ENCODE measurements at places on chromosomes 12 and 14.

DNA sequence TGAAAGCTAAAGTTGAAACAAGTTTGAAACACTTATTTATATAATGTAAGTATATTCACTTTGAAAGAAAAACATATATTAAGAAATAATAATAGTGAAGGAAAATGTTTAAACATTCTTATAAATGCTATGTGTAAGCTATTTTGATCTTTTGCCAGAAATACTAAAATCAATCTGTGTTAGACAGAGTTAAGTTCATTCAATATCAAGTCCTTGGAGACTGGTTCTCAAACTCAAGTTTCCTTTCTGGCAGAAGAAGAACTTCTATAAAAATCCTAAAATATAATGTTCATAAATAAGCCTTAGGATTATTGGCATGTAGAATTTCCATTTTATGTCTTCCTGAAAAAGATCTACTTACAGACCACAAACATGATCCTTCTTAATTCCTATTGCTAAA is 45.3 kb downstream of the TAOK3 start:
- DNase-seq: no peak
- H3K36me3 ChIP-seq: no peaks in the 10 kb centered on the region
- no peak overlapping the region for H3K4me3 ChIP-seq
- no peak overlapping the region for H3K27ac ChIP-seq

DNA sequence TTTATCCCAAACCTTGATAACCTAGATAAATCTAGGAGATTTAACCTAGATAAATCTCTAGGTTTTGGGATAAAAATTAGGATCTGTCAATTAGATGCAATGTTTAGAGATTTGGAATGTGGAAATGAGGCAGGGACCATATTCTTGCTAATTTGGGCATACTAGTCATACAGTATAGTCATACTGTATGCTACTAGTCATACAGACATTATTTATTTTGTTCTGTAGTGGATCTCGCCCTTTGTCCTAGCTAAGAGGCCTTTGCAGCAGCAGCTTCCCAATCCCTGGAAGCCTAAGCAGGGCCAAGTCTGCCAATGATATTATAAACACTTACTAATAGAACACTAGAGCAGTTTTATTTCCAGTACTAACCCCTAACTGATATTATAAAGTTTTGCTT is 136.4 kb downstream of the CEP128 start:
- H3K27ac ChIP-seq: no peak overlapping the region
- H3K36me3 ChIP-seq: no peaks in the 10 kb centered on the region
- no peaks in the 10 kb centered on the region for H3K27me3 ChIP-seq
- DNase-seq: no peak
- no peak overlapping the region for H3K4me3 ChIP-seq

GRCh38 chr12:63804746-63805145 is 25.0 kb downstream of the RXYLT1 start:
- no peak overlapping the region for H3K27ac ChIP-seq
- DNase-seq: no peak
- peaks cover 22% of the 10 kb centered on the region for H3K4me1 ChIP-seq
- H3K4me3 ChIP-seq: no peak overlapping the region

DNA sequence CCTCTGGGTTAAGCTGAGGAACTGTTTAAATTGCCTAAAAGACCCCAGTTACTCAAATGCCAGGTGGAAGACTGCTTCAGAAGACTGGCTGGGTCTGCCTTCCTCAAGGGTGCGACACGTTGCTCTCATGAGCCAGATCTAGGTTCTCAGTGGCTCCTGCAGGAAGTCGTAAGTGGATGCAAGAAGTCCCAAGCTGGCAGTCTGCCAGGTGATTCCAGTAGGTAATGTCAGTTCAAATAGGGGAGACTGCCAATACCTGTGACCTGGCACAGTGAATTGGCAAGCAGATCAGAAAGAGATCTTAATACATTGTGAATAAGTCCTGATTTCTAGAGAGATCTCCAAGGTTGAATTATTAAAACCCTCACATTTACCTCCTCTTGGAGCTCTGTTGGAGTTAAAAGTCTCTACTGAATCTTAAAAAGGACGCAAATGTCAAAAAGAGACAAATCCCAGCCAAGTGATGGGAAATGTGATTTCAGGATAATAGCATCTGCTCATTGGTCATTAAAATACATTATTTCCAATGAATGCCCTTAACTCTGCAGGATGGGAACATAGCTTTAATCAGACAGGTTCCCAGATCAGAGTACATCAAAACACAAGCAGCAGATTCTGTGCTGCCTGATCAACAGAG is 98.8 kb upstream of the FRMD6 start:
- DNase-seq: peak; percentile 59
- no peaks in the 10 kb centered on the region for H3K36me3 ChIP-seq
- no peaks in the 10 kb centered on the region for H3K27me3 ChIP-seq
- peaks cover 41% of the 10 kb centered on the region for H3K4me1 ChIP-seq
- H3K4me3 ChIP-seq: no peak overlapping the region

DNA sequence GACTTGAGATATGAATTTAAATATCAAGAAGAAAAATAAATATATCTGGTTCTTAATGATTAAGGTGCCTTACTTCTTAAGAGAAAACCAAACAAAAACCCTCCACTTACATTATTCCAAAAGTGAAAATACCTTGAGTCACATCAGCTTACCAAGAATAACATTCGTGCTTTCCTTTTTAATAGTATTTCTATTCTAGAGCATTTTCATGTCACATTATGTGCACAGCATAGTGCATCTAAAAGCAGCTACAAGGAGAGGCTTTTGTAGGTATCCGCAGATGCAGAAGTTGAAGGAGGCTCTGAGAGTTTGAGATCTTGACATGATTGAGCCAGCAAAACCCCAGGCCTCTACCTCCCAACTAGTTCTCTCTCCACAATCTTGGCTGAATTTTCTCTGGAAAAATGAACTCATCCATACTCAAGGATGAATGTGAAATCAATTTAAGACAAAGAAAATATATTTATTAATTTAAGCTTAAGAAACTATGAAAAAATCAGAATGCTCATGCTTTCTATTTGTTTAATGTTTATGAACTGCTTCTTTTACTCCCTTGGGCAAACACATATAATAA is 275.0 kb downstream of the AKAP6 start:
- no peaks in the 10 kb centered on the region for H3K4me1 ChIP-seq
- no peak for DNase-seq
- H3K27me3 ChIP-seq: no peaks in the 10 kb centered on the region

- H3K27ac ChIP-seq: no peak overlapping the region
- H3K36me3 ChIP-seq: 0 out of 2 replicates have a peak, but pooled peaks cover 8% of the 10 kb centered on the region
- H3K27me3 ChIP-seq: no peaks in the 10 kb centered on the region
- H3K4me3 ChIP-seq: no peak overlapping the region
Observed at GRCh38 chr12:63849106-63849620, 4.7 kb downstream of the SRGAP1 start.

DNA sequence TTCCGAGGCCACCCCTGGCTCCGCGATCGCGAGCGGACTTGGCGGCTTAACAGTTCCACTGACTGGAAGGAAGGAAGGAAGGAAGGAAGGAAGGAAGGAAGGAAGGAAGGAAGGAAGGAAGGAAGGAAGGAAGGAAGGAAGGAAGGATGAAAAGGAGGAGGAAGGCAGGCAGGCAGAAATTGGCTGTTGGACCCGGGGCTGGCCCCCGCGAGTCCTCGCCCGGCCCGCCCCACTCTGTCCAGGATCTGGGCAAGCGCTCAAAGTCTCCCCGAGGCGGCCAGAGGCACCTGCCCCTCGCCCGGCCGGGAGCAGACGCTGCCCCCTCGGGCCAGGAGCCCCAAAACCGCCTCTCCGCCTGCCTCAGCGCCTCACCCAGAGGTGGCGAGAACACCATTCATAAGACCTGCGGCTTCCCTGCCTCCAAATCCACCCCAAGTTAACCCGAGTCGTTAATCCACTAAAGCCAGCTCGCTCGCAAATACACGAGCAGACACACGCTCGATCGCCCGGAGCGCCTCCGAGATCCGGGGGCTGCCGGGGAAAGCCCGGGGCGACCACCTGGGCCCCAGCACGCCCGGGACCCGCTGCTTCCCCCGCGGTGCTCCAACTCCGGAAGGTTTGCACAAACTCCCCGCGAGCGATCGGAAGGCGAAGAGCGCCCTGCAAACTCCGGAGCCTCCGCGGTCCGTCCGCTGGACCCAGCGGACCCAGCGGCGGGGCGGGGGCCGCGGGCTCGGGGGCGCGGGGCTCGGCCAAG is 844 bp downstream of the DPF3 start:
- 0 out of 2 replicates have a peak, but pooled peaks cover 11% of the 10 kb centered on the region for H3K4me1 ChIP-seq
- no peaks in the 10 kb centered on the region for H3K36me3 ChIP-seq
- H3K27ac ChIP-seq: no peak overlapping the region
- no peak for DNase-seq
- H3K4me3 ChIP-seq: no peak overlapping the region

DNA sequence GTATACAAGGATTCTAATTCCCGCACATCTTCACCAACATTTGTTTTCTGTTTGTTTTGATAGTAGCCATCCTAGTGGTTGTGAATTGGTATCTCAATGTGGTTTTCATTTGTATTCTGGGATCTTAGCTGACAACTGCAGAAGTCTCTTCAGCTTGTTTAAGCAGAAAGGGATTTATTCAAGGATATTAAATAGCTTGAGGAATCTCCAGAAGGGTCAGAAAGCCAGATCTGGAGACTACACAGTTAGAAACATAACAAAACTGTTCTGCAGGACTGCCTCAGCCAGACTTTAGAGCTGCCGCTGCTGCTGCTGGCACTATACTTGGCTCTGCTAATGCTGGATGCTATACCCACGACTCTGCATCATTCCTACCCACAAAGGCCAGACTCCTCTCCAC is 13.4 kb upstream of the CDKL1 start:
- H3K36me3 ChIP-seq: no peaks in the 10 kb centered on the region
- no peaks in the 10 kb centered on the region for H3K27me3 ChIP-seq
- no peaks in the 10 kb centered on the region for H3K4me1 ChIP-seq
- DNase-seq: no peak

- DNase-seq: no peak
- peaks cover 13% of the 10 kb centered on the region for H3K4me1 ChIP-seq
- no peaks in the 10 kb centered on the region for H3K27me3 ChIP-seq
- H3K27ac ChIP-seq: no peak overlapping the region
- no peaks in the 10 kb centered on the region for H3K36me3 ChIP-seq
Observed at GRCh38 chr12:116346222-116346621, 68.7 kb upstream of the MED13L start.

GRCh38 chr12:108671110-108671509 is 37.4 kb upstream of the SELPLG start:
- H3K27ac ChIP-seq: no peak overlapping the region
- no peaks in the 10 kb centered on the region for H3K27me3 ChIP-seq
- H3K4me1 ChIP-seq: no peaks in the 10 kb centered on the region
- no peak for DNase-seq
- H3K36me3 ChIP-seq: no peaks in the 10 kb centered on the region
- H3K4me3 ChIP-seq: no peak overlapping the region

DNA sequence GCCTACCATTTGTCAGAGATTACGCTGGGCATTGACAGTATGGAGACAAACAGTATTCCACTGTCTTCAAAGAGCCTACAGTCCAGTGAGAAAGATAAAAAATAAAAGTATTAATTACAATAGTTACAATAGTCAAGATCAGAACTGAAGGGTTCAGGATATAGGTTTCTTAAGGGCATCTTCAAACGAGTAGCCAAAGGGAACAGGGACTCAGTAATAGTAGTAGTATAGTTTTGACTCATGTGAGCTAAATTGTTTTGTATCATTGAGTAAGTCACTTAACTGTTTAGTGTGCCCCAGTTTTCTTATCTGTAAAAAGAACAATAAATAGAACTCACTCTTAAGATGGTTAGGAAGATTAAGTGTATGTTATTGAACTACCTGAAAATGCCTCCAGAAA is 123.6 kb downstream of the METTL25 start:
- DNase-seq: no peak
- H3K27ac ChIP-seq: no peak overlapping the region
- H3K4me3 ChIP-seq: no peak overlapping the region
- no peaks in the 10 kb centered on the region for H3K4me1 ChIP-seq
- no peaks in the 10 kb centered on the region for H3K27me3 ChIP-seq
- no peaks in the 10 kb centered on the region for H3K36me3 ChIP-seq

DNA sequence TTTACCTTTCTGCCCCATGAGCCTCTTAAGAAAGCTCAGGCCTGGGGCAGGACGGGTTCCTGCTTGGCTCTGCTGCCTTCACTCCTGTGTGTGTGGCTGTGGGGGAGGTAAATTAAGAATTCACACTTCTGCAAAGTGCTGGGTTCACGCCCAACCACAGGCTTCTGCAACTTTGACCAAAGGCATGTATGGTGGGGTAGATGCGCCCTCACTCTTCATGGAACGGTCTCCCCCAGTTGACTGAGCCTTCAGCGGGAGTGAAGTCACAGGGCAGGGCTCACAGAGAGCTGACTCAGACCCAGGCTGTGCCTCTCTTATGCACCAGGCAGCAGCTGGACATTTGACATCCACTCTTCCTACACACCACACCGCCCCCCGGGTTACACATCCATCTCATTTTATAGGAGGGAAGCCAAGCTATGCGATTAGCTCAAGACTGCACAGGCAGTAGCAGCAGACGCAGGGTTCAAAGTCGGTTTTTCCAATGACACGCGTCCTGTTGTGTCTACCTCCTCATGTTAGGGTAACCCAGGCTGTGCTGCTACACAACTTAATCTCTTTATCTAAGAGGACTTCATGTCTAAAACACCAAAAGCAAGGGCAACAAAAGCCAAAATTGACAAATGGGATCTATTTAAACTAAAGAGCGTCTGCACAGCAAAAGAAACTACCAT is 15.4 kb upstream of the BCL11B start:
- no peak overlapping the region for H3K27ac ChIP-seq
- H3K4me1 ChIP-seq: no peaks in the 10 kb centered on the region
- no peak overlapping the region for H3K4me3 ChIP-seq
- no peak for DNase-seq
- H3K36me3 ChIP-seq: no peaks in the 10 kb centered on the region
- H3K27me3 ChIP-seq: peaks cover 71% of the 10 kb centered on the region

- H3K4me1 ChIP-seq: peaks cover 84% of the 10 kb centered on the region
- no peaks in the 10 kb centered on the region for H3K36me3 ChIP-seq
- H3K4me3 ChIP-seq: no peak overlapping the region
- H3K27me3 ChIP-seq: no peaks in the 10 kb centered on the region
- H3K27ac ChIP-seq: no peak overlapping the region
Observed at GRCh38 chr12:104596134-104596799, 139.5 kb downstream of the CHST11 start.

DNA sequence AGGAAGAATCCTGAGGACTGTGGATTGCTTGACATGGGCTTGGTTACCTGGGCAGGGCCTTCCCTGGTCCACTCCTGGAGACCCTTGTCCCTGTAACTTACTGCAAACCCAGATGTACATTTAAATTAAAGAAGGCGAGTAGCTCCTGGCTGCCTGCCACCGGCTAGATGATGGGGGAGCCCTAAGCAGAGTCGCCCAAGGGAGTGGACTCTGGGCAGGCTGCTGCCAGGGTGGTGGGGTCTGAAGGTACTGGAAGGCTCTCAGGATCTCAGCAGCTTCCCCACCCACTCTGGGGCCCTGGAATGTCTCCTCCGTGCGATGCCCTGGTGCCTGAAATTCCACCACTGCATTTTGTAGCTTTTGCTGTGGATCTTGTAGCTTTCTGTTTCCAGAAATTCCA is 74.7 kb downstream of the FBXL14 start:
- peak; percentile 55 for DNase-seq
- peaks cover 28% of the 10 kb centered on the region for H3K4me1 ChIP-seq
- H3K27ac ChIP-seq: no peak overlapping the region
- H3K27me3 ChIP-seq: no peaks in the 10 kb centered on the region
- H3K36me3 ChIP-seq: no peaks in the 10 kb centered on the region

Data from PC-9 (cell line).